EL (cell line): ENCODE measurements at places on chromosomes 13 and 19.

GRCh38 chr19:2478756-2479555 is 3.0 kb downstream of the GADD45B start:
- peak; percentile 78 for DNase-seq

DNA sequence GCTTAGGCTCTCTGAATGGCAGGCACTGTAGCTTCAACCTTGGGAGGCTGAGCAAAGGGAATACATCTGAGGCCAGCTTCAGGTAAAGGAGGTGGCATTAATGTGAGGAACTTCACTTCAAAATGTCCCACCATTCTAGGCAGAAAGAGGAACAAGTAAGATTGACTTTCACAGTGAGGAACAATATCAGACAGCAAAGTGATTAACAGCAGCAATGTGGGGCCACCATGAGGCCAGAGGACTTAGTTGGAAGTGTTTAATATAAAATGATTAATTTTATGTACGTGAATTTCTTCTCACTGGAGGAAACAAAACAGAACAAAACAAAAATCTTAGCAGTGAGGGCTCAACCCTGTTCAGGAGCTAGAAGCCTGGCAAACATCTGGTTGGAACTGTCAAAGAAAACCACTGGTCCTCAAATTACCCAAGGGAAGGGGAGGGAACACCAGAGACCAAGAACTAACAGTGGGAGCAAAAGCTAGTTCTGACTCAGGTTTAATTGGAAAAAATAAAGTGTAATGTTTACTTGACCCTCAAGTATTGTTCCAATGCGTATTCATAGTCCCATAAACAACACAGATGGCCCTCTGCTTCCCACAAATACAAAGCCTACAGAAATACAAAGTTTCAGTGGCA is 43.9 kb upstream of the FRY start:
- no peak for DNase-seq

GRCh38 chr13:62321895-62322294 is 906.2 kb upstream of the PCDH20 start:
- no peak for DNase-seq

DNA sequence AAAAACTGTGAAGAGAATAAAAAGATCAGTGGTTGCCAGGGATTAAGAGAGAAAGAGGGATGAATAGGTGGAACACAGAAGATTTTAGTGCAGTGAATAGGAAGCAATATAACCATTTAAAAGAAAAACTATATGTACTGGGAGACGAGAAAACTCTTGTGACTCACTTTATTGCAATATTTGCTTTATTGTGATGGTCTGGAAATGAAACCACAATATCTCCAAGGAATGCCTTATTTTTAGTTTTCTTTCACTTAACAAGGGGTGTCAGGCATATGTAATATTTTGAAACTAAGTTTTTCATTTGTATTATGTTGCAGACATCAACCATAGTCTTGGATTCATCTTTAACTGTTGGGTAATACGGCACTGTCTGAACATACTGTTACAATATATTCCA is 1308.2 kb downstream of the PCDH9 start:
- DNase-seq, result no peak
